Stimulated activated CD4-positive, alpha-beta T cell treated with anti-CD3 and anti-CD28 coated beads, Interleukin-15, amount 100 ng/mL, for 24 hours (primary cell): ENCODE measurements at places on chromosomes 2 and 18.

DNA sequence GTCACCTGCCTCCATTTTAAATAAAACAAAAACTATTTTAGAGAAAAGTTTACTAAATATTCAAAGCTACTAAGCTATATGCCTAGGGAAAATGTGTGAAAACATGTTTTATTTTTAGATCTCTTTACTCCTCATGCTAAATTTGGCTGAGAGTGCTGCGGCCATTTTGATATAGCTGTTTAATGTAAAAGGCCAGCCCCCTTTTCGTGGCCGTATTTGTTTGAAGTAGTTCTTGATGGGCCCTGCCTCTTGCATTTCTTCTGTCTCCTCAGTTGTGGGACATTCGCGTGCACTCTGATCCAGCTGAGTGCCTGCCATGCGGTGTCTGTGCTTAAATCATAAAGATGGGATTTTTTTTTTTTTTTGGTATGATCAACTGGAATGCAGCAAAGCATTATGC is 64.0 kb downstream of the ZNF407 start:
- DNase-seq = no peak

DNA sequence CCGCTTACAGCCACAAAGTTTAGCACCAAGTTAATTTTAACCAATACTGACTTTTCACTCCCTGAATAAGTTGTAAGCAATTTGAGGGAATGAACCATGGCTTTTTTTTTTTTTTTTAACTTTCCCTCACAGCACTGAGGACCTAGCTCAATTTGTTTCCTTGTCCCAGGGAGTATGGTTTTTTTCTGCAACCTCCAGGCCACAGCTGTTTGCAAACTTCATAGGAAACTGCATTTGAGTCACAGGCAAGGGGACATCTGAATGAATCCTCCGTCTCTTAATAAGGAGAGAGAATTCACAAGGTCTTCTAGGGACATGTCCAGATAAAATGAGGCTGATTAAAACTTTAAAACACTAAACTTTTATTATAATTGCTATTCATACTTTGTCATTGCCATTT is 181.5 kb downstream of the GFPT1 start:
- no peak for DNase-seq

- no peak for DNase-seq
Measured at GRCh38 chr2:152730591-152731333, 12.3 kb downstream of the ARL6IP6 start.

DNA sequence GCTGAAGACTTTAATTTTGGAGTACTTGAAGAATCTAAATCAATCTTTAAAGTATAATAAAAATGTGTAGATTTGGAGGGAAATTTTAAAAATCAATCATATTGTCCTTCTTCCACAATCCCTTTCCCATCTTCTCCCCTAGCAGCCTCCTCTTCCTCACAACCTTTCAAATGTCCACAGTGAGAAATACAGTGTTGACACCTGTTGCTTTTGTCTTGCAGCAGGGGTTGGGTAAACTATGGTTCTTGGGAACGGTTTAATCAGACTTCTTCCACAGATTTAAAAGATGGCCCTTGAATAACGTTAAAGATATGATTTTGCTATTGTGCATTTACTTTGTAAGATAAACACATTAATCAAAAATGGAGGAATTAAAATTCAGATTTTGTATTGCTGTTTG is 113.8 kb upstream of the SLC1A4 start:
- DNase-seq = no peak

DNA sequence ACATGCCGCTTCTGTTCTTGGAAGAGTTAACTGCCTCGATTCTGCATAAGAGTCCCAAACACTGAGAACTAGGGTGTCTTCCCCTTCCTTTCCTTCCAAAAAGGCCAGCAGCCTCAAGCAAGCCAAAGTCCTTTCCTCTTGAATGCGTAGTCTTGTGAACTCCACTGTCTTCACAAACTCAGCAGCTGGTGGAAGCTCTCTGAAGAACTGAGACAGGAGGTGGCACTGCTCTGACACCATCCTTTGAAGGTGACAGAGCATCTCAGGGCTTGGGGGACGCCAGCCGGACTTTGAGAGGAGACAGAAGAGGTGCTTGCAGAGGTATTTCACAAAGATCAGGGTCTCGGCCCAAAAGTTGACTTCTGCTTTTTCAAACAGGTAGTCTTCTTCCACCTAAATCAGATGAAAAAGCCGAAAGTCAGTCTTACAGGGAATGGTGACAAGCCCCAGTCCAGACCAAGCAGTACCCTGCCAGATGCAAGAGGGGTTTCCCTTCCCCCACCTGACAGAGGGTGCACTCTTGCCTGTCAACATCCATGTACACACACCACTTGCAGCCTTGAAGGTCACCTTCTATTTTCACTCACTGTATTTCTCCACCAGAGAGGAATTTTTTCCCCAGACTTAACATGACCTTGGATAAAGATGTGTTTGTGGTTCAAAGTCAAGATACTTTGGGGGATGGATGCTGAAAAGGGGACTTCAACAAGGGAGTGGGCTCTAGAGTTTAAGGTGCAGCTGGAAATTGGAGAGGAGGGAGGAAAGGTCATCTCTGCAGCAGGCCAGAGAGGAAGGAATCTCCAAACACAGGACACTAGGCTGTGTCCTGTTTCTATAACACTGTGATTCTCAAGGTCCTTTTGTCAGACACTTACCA is 4.8 kb upstream of the ZFP36L2 start:
- no peak for DNase-seq

- DNase-seq = no peak
Measured at GRCh38 chr2:99448556-99448955, 41.3 kb downstream of the REV1 start.

GRCh38 chr2:55862673-55863390 is 60.8 kb downstream of the EFEMP1 start:
- DNase-seq = no peak

DNA sequence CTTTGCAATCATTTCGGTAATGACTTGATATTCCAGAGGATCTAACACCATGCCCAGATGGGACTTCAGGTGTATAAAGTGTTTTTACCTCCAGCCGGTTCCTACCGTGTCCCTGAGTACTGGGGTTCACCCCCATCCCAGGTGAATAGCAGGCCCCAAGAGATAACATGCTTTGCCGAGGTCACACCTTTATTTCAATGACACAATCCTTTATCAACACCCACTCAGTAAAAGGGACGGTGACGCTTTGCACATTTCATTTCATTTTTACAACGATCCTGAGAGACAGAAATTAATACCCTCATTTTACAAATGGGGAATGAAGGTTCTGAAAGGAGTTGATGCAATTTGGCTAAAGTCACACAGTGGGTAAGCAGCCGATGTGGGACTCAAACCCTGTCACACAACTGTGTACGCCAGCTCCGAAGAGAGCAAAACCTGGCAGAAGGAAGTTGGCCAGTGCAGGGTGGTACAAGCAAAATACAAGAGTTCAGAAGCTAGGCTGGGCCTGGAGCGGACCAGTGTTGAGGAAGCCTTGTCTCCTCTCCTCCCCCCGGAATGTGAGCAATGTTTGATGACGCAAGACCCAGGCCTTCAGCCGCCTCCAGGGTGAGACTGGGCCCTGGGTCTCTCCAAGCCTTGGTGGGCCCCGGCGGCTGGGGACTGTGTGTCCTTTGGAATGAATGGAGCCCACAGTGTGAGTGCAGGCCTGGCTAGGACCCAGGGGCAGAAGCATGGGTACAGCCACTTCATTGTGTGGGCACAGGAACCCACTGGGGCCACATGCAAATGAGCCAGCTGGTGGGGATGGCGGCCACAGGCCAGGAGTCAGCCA is 139.6 kb upstream of the MYCN start:
- DNase-seq = no peak

DNA sequence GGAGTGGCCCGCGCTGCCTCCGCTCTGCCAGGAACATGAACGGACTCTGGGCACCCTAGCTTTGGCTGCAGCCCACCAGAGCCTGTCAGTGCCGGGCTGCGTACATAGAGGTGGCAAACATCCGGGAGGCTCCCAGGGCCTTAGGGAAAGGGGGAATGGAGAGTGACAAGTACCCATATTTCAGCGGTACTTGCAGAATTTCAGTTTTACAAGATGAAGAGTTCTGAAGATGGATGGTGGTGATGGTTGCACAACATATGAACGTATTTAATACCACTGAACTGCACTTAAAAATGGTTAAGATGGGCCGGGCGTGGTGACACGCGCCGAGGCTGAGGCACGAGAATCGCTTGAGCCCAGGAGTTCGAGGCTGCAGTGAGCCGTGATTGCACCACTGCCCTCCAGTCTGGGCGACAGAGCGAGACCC is 873 bp downstream of the MTHFD2 start:
- peak; percentile 29 for DNase-seq

- DNase-seq = no peak
Measured at GRCh38 chr2:187574969-187575750, 20.9 kb upstream of the TFPI start.

DNA sequence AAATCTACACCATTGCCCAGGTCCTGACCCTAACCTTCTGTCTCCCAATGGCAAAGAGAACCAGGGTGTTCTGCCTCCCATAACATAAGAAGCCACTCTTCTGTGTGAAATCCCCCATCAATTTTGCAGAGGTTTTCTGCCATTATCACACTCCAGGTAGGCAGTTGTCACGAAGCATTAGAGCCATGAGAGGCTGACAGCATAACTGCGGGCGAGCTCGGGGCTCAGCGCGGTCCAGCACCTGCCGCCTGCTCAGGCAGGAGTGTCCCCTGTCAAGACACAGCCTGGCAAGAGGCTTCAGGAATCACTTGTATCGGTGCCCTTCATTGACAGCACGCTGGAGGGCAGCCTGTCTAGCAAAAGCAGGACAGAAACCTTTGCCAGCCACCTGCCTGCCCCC is 251.2 kb downstream of the SATB2 start:
- no peak for DNase-seq

DNA sequence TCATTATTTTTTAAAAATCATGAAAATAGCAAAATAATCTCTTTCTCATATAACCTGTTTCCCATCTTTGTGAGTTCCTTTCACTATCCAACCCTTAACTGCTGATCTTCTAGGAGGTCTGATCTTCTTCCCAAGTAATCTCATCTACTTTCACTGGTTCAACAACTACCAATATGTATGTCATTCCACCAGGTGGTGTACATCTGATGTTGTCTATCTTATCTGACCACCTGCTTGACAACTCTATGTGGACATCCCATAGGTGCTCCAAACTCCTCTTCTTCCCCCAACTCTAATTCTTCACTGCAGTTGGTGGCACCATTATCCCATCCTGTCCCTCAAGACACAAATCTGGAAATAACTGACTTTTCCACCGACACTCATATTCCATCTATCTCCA is 62.5 kb downstream of the FAM228A start:
- no peak for DNase-seq

GRCh38 chr2:242030858-242031257 is 161.3 kb downstream of the RTP5 start:
- no peak for DNase-seq

GRCh38 chr2:240519396-240520129 is 38.2 kb downstream of the ANKMY1 start:
- no peak for DNase-seq

DNA sequence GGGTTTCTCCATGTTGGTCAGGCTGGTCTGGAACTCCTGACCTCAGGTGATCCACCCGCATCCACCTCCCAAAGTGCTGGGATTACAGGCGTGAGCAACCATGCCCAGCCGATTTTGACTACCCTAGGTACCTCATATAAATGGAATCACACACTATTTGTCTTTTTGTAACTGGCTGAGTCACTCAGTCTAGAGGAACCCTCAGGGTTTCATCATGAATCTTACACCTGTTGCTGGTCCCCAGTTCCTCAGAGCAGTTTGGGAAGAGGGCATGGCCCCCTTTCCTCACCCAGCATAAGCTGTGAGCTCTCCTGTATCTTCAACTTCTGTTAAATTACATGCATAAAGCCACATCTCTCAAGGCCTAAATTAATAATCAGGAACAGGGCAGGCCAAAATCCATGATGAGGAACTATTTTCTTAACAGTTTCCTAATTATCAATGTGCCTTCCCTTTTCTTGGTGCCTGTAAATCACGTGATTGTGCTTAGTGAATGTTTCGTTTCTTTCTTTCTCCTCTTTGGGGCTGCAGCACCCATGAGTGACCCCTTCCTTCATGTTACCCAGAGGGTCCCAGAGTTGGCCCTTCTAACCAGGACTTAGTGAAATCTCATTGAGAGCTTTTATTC is 20.9 kb downstream of the DYSF start:
- DNase-seq = no peak

GRCh38 chr2:235576337-235576910 is 82.6 kb downstream of the AGAP1 start:
- DNase-seq = no peak
